ENCODE measurements at places on chromosomes 2 and 18.

DNA sequence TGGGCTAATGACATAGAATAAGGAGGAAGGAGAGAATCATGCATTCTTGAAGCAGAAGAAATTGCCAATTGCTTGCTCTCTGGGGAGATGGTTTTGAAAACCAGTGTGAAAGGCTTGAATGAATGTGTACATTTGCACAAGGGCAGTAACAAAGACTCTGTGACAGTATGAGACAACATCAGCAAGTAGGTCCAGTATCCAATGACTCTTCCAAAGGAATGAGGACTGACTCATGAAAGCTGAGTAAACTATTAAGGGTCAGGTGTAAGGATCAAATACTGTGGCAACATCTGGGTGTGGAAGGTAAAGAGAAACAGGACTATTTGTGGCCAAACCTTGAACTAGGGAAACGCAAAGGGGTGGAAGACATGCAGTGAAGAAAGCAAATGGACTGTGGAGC lies 886.0 kb upstream of the CHAC2 start:
- DNase-seq = no peak

DNA sequence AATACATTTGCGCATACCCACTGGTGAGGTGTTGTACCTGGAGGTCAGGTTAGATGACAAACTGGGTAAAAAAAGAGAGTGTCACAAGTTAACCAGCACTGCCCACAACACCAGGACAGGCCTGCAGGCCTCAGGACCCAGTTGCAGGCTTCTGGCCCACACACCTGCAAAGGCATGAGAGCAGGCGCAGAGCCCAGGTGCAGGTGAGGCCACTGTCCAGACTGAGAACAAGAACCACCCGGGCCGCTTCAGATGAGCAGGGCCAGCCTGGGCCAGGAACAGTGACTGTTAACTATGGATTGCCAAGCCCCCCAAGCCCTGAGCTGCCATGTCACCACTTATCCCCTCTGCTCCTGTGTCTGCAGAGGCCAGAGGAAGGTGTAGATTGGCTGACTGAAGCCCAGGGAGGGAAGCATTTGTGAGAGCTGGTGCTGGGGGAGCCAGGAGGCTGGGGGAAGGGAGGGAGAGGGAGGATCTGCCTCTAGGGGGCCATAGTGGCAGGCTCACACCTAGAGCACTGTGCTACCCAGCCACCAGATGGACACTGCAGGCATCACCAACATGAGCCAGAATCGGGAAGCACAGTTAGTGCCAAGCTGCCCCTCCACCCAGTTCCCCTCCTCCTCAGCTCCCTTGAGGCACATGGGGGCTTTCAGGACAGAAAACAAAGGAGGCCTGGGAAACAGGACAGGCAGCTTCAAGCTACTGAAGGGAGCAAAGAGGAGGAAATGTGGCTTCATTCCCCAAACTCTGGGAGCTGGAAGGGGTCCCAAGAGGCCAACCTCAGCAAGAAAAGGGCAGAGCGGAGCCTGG lies 35.4 kb downstream of the SFXN5 start:
- no peak for DNase-seq

GRCh38 chr18:49845629-49846360 lies 32.5 kb upstream of the ACAA2 start:
- DNase-seq = no peak

GRCh38 chr2:7884338-7884737 lies 797.5 kb upstream of the ID2 start:
- DNase-seq = no peak

GRCh38 chr18:12376034-12376753 lies 833 bp downstream of the AFG3L2 start:
- DNase-seq = no peak

DNA sequence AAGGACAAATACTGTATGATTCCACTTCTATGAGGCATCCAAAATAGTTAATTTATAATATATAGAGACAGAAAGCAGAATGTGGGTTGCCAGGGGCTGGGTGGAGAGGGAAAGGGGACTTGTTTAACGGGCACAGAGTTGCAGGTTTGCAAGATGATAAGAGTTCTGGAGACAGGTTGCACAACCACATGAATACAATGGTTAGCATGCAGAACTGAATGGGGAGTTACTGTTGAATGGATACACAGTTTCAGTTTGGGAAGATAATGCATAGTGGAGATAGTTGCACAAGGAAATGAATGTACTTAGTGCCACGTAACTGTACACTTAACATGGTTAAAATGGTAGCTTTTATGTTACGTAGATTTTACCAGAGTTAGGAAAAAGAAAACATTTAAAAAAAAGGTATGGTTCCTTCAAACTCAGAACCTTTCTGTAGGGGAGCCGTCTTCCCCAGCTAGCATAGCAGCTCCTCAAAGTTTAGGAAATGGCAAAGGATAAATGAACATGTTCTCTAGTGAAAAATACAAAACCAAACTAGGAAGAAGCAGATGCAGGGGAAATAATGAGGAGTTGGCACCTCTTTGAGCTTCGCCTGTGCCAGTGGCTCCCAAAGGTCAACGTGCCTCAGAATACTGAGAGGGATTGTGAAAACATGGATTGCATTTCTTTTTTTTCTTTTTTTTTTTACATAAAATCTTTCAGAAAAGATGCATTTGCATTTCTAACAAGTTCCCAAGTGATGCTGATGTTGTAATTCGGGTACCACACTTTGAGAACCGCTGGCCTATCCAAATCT lies 95.2 kb downstream of the ZCCHC2 start:
- DNase-seq = no peak

GRCh38 chr2:32721376-32721775 lies 93.5 kb downstream of the TTC27 start:
- no peak for DNase-seq

- DNase-seq = no peak
Measured at GRCh38 chr2:110994250-110994961, 126.3 kb upstream of the BCL2L11 start.

- no peak for DNase-seq
Measured at GRCh38 chr2:169978402-169979017, 151.3 kb downstream of the UBR3 start.

DNA sequence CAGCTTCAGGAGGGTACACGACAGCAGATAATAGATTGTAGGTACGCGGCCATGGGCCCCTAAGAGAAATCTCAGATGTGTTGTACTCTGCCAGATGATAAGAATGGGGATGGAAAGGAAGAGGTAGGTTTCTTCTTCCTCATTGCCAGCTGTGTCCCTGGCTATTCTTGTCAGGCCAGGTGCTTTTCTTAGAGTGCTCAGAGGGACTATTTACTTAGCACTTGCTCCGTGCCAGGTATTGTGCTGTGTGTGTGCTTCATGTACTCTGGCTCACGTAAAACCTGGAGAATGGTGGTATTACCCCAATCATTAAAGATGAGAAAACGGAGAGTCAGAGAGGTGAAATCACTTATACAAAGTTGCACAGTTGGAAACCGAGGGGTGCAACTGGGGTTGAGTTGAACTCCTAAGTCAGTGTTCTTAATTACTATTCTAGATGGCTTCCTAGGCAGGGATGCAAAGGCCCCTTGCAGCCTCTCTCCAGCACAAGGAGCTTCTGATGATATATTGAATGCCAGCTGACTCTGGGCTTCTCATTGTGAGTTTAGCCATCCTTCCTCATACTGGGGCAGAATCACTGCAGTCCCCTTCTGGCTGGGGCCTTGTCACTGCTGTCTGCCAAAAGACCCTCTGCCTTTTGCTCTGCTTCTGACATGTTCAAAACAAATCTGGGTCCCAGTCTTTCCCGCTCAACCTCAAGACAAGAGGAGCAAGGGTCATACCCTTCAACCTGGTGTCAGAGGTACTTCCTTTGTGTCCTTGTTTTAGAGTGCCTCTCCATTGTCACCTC lies 60.7 kb downstream of the LYPD1 start:
- no peak for DNase-seq

DNA sequence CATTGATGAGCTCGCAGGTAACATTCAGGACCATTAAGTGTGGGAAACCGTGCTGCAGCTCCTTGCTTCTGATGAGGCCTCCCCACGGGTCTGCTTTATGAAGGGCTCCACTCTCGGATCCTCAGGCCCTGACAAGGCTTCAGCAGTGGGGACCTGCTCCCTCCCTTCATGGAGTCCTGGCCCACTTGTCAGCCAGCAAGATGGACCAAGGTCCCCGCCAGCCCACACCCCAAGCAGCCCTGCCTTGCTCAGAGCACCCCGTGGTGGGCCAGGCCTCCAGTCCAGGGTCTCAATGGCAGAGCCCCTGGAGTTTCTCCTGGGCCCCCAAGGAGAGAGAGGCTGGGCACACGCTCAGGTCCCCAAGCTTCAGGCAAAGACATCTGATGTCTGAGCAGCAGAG lies 41.5 kb downstream of the CROCC2 start:
- DNase-seq = no peak

- no peak for DNase-seq
Measured at GRCh38 chr18:74139411-74139810, 8.2 kb downstream of the FBXO15 start.

DNA sequence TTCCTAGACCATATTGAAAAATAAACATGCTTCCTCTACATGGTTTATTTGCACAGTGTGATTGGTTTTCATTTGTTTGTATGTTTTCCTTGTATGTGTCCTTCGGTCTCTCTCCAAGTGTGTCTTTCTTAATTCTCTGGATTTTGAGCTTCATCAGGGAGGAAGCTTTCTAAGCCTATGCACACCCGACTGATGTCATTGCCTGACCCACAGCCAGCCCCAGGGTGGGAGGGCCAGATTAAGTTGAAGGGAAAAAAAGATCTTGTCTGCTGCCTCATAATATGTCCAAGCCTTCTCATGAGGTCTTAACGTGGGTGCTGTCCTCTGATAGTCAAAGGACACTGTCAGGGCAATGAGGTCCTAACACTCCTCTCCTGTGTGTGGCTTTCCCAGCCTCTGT lies 115.2 kb downstream of the MARCHF4 start:
- DNase-seq = no peak

DNA sequence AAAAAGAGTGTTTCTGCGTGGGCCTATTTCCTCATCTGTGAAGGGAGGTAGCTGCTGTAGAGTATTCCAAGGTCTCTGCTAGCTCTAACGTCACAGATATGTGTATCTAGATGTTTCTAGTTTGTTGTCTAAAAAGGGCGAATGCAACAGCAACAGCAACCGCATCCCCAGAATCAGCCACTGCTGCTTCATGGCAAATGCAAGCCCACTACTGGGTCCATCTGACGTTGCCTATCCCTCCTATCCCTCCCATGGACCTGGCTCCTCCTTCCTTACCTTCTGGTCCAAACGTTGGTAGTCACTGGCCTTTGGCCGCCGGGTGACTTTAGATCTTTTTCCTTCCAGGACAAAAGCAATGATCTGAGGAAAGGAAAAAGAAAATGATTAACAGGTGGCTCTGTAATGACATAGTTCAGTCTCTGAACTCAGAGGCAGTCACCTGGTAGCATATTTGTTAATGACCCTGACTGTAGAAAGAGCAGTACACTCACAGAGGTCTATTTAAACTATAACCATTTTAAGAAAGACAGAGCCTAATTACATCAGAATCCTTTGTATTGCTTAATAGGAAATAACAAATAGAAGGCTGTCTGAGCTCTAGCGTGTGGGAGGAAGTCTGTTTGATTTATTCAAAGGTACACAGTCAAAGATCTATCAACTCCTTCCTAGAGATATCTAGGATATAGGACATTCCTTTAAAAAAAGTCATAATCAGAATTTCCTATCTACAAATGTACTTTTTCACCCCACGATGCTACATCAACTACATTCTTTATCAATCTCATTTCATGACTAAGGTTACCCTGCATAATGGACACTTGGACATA lies 2.9 kb downstream of the TGOLN2 start:
- no peak for DNase-seq

GRCh38 chr18:70219688-70220087 lies 14.2 kb upstream of the RTTN start:
- DNase-seq = no peak

- DNase-seq = no peak
Measured at GRCh38 chr2:3208591-3208990, 169.0 kb downstream of the EIPR1 start.

DNA sequence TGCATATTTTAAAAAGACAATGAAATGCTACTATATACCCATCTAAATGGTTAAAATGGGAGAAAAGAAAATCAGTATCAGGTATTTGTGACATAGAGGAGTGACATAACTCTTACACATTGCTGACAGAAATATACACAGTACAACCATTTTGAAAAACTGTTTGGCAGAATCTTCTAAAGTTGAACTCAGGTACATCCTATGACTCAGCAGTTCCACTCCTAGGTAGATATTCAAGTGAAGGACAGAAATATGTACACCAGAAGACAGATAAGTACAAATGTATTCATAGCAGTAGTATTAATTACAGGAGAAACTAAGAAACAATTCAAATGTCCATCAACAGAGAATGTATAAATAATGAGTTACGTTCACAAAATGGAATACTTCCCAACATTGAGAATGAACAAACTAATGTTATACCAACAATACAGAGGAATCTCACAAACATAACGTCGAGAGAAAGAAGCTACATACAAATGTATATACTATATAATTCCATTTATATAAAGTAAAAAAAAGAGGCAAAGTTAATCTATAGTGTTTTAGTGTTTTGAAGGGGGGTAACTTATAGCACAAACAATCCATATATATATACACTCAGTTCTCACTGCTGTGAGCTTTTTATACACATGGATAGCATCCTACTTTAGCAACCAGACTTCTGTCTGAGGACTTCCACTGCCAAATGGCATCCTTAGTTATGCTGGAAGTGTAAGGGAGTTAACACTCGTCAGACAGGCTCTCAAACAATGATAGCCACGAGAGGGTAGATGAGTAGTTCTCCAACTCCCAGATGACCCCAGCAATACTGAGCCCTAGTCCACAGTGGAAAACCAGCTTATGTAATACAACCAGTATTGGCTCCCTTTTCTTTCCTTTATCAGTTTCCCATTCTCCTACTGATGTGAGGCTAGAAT lies 172.5 kb downstream of the NBAS start:
- DNase-seq = no peak

DNA sequence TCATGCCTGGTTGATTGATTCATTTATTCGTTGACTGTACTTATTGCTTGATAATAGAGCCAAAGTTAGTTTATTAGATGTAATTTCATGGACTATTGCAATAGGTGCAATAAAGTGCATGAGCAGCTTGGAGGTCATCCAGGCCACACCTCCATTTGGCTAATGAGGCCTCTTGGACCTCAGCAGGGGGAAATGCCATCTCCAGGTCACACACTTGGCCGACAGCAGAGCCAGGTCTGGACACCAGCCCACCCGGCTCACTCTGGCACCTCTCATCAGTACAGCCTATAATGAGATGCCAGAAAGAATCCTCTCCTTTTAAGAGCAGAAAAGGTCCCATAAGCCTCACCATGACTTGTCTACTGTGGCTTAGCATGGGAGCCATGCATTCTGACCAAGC lies 71.2 kb upstream of the AFF3 start:
- no peak for DNase-seq

GRCh38 chr2:24512831-24513230 lies 21.8 kb downstream of the NCOA1 start:
- DNase-seq = no peak

GRCh38 chr2:59233920-59234319 lies 992.8 kb upstream of the FANCL start:
- DNase-seq = no peak

- no peak for DNase-seq
Measured at GRCh38 chr2:219511547-219512325, 2.5 kb upstream of the ASIC4 start.

- no peak for DNase-seq
Measured at GRCh38 chr2:205806143-205806905, 124.0 kb downstream of the NRP2 start.

- DNase-seq = no peak
Measured at GRCh38 chr2:237201461-237202287, 116.0 kb downstream of the COPS8 start.

Data from activated B cell treated with CpG ODN at 0.5 μM for 24 hours (primary cell).